ENCODE measurements at places on chromosomes 2 and 18. TPM values are rescaled to one million over a fixed set of nuclear protein-coding genes. Genes with fewer than 3 reads are reported as not detected.

DNA sequence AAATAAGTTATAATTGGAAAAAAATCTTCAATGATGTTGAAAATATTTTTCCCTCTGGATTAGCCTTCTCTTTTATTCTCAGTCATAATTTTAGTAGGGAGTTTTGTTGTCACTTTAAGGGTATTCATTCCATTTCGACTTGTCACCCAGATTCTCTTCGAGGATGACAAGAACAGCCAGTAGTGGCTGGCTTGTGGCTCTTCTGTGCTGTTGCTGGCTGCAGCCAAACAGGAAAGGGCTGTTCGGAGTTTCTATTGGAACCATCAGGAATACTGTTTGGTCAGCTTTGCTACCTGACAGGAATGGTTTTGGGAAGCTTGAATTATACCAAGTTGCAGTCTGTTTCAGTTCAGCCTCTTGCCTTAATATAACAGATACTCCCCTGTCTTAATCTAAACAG is 41.6 kb downstream of the MGAT5 start:
- no peak for DNase-seq

- no peak for DNase-seq
Observed at GRCh38 chr2:81672923-81673322, 1368.4 kb upstream of the LRRTM1 start.

DNA sequence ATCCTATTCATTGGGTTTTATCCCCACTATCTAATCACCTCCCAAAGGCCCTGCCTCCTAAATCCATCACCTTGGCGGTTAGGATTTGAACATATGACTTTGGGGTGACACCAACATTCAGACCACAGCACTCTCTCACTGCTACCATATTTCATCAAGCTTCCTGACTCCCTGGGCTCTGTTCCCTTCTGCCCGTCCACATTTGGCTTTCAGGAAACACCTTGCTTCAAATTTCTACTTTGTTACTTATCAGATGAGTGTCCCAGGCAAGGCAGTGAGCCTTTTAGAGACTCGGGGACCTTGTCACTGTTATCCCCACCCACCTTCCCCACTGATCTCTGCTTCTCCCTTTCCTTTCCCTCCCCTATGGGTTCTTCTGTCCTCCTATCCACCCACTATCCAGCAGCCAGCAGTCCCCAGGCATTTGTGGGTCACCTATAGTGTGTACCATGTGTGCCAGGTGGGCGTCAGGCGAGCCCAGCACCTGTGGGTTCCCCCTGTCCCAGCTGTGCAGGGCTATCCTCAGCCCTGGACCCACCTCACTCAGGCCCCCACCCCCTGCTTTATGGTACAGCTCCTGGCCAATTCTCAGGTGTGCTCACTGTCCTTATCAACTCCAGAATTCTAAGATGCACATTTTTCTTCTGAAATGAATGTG is 230.9 kb downstream of the LOXHD1 start:
- no peak for DNase-seq

DNA sequence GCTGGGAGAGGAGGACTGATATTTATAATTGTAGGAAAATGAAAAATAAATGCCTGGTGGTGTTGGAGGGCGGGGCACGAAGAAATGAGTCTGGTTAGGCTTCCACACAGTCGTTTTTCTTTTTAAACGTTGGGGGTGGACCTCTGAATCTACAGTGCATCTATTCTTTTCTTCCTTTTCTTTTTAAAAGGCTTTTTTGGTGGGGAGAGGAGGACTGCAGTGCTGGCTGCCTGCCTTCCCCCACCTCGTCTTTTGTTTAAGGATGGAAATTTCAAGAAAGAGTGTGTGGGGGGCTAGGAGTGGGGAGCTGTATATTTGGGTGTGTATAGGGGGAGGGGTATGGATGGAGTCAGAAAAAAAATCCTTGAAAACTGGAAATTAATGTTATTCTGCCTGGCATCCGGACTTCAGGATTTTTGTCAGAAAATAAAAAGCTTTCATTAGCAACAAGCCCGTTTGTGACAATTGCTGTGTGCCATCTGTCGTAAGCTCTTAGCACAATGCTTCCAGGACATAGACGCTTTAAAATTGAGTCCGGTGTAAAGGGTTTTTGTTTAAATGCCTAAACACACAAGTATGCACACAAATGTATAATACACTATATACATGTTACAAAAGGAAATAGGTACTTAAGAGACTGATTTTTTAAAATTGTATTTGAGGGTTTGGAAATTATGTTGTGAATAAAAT is 1.1 kb downstream of the MAP2 start:
- no peak for DNase-seq

GRCh38 chr2:231168460-231169139 is 29.8 kb upstream of the ARMC9 start:
- no peak for DNase-seq

DNA sequence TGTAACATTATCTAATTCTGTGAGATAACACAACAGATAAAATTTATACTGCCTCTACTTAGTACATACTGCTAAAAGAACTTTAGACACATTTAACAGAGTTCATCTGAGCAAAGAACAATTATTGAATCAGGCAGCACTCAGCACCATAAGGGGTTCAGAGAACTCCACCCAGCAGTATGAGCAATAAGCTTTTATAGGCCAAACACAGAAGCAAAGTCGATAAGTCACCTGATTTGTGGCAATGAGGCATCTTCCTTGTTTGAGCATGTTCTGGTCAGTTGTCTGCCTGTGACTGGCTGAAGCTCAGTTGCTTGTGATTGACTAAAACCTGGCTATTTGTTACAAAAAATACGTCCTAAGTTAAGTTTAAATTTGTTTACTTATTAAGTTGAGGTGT is 746.1 kb upstream of the DDX18 start:
- DNase-seq, result no peak

DNA sequence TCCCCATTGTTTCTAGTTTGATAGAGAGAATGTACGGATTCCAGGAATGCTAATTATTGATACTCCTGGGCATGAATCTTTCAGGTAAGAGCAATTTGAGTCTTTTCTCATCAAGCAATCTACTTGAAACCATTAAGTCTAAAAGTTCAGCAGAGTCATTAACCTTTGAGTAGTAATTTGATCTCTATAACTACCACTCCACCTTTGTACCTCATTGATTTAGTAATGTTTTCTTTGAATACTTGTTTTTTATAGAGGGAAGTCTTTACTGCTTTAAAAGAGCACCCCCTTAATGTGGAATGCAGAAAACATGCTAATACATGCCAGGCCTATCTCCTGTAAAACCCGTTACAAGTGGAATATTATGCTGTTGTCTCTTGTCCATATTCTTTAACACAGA is 45.0 kb downstream of the EIF5B start:
- no peak for DNase-seq

DNA sequence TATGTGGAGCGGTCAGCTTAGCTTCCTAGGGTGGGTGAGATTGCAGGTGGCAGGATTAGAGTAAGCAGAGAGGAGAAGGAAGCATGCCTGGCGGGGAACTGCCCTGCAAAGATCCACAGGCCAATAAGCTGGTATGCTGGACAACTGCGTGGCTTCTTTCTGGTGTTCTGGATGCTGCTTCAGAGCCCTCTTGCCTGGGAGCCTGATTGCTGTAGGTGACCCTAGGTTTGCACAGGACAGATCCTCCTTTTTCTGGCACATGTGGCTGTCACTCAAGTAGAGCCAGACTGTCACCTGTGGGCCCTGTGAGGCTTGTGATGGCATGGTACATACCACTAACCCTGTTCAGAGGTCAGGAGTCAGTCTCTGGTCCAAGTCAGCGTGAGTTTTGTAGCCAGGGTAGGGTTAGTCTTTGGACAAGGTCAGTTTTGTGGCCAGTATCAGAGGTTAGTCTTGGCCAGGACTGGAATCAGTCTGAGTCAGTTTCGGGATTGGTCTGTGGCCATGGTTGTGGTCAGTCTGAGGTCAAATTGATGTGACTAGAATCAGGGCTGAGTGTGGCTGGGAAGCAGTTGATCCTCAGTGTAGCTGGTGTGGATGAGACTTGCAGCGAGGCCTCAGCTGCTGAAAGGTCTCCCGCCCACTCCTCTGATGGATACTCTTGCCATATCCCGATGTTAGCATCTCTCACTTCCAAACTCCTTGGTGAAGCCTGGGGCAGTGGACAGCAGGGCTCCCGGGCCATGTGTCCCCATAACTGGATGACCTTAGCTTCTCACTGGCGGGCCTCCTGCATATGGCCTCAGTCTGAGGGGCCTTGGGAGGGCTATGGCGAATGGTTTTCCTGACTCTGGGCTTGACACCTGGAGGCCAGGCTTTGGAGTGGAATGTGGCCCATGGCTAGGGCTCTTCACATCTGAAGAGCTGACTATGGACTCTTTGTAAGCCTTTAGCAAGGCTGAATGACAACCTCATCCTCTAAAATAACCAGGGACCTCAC is 260.5 kb downstream of the DYSF start:
- no peak for DNase-seq

- DNase-seq, result no peak
Observed at GRCh38 chr2:176682278-176682677, 413.0 kb downstream of the MTX2 start.

Gene FSIP2
- total RNA-seq, result 0.79 TPM

Gene TBR1
- total RNA-seq, result not detected

Gene TUBA3E
- total RNA-seq, result not detected
